NCI-H2081 (cell line): ENCODE measurements at places on chromosomes 3 and 15.

- DNase-seq = no peak
These were observed 124.8 kb upstream of the GOLIM4 start for GRCh38 chr3:168220556-168220955.

- no peak for DNase-seq
These were observed 10.2 kb upstream of the TMEM212 start for GRCh38 chr3:171832989-171833388.

DNA sequence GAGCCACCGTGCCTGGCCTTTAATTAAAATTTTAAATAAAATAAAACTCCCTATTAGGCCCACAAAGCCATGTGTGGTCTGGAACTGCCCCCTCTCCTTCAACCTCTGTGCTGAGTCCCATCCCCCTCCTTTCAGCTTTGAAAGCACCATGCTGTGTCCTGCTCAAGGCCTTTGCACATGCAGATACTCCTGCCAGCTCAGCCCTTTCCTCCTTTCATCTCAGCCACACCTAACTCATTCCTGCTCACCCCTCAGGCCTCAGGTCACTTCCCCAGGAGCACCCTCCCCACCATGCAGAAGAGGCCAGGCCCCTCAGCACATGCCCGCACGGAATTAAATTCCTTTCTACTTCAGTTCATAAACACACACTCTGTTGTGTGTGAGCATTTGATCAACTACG, 28.1 kb downstream of the ATRIP start:
- DNase-seq = no peak

DNA sequence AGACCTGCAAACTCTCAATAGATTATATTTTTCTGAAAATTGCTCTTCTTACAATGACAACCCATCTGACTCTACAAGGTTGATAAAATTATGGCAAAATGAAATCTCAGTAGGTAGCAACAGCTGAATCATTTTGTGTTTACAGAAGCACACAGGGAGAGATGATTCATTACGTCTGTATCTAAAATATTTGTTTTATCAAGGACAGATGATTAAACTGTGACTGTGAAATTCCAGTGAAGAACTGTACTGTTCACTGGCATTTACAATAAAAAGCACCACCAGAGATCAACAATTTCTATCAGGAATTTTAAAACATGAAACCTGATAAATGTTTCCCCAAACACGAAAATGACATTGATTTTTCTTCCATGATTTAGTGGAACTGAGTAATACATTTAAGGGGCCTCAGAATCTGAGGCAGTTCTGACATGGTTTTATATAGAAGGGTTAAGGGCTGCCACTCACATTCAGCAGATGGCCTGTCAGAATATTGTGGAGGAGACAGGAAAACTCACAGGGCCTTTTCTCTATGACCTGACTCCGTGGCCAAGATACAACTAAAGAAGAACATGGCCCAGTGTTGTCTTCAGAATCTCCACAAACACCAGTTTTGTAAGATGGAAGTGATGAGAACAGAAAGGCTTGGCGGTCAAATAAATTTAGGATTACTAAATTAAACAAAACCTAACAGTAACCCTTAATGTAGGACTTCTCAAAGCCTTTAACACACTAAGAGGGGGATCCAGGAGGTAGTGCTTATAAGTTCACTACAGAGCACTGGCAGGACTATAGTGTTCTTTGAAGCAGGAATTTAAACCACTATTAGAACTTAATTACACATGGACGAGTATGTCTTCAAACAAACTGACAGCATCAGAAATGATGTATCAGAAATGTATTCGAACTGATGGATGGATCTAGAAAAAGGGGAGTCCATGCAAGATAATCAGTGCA, 25.9 kb downstream of the RAD18 start:
- DNase-seq = no peak

DNA sequence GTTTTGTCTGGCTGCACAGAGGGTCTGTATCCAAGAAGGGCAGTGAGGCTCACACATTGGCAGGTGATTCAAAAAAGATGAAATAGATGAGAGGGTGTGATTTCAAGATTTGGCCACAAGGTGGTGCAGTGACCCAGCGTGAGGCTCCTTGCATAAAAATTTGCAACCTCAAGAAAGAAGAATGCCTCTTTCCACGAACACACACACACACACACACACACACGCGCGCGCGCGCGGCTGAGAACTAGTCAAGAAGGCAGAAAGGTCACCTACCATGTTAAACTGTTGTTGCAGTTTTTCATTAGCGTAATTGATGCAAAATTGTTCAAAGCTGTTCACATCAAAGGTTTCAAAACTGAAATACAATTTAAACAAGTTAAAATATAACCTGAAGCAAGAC, 39.2 kb downstream of the MYO5C start:
- DNase-seq = peak; percentile 70

- DNase-seq = no peak
These were observed 120.5 kb upstream of the PROK2 start for GRCh38 chr3:71905426-71905825.

DNA sequence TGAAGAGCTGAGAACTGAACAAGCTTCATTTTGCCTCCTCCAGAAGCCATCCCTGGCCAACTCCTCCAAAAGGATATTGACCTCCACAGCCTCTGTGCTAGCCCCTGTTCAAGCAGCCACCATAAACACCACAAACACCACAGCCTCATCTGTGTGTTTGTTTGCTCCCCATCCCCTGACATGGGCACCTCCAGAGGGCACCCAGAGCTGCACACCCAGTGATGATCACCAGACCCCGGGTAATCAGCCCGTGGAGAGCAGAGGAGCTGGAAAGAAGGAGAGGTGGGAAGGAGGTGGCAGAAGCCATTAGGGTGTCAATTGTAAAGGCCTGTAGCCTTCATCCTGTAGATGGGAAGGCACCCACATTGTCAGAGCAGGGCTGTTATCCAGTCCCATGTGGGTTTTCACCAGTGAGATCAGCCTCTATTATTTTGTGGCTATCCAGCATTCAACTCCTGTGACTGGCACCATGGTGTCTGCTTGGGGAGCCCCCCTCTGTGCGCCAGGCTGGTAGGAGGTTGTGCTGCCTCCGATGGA, 6.8 kb upstream of the WNT7A start:
- no peak for DNase-seq

DNA sequence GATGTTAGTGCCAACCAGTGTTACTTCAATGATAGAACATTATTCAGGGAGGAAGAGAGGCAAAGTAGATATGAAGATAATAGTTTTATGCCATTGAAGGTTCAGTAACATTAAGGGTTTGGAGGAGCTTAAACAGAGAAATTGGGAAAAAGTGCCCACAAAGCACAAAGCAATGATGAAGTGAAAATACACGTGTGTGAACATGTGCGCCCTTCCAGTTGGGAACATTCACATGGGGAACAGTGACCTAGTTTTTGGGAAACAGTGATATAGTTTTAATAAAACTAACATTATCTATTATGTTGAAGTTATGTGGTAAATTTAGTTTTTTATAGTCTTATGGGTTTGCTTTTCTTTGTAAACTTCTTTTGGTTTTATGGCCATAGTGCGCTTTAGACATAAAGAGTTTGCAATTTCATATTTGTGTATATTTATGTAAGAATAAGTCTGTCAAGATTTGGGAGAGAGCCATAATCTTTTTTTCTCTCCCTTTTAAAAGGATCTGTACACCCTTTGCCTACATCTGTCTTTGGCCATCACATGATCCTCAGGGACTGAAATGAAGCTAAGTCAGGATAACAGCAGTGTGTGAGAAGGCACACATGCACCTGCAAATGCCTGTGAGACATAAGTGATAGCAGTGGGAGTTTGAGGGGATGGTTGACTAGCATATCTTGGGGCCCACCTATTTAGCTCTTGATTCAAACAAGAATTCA, 450.3 kb upstream of the THRB start:
- no peak for DNase-seq

DNA sequence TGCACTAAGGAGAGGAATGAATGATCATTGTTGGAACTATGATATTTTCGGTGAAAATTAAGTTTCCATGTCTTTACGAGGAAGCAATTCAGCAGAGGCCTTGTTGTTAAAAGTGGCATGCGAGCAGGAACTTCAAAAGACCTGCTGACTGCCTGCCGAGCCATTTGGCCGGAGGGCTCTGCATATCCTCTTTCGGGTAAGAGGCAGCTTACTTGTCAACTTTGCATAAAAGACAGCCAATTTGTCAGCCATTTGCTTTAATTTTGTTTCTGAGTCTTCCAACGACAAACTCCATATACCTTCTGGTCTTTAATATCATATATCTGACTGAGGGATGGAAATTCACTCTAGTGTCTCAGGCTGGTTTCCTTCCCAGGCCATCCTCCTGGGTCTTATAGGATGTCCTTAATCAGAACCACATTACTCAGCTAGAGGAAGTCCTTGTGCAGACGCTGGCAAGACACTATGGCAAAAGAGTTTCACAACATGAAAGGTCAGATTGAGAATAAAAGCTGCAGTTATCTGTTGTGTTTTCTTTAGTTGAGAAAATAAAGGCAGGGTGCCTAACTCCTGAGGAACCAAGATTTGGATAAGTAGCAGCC, 128.7 kb upstream of the WNT5A start:
- no peak for DNase-seq

DNA sequence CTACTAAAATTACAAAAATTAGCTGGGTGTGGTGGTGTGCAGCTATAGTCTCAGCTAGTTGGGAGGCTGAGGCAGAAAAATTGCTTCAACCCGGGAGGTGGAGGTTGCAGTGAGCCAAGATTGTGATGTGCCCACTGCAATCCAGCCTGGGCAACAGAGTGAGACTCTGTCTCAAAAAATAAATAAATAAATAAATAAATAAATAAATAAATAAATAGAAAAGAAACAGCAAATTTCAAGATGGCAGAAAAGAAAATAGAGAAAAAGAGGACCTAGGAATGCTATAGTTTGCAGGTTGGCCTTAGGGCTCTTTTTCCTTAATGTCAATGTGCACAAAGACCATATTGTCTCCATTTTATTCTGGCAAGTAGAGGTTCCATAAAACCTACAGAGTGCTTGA, 28.2 kb downstream of the IQCF6 start:
- DNase-seq = no peak

DNA sequence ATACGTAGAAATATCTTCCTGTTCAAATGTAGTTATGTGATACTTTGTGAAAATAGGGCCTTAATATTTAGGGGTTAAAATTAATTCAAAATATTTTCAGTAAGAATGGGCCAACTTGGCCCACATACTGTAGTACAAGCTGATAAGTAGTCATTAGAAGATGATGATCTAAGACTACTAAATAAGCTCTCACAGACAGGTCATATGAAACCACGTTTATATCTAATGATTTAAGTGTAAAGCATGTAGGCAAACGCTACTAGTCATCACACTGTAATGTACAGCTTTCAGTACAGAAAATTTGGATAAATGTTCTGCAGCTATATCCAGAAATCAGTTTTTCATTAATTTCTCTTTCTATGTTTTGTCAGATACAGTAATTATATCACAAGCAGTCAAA, 228.6 kb downstream of the UBE2E2 start:
- no peak for DNase-seq

GRCh38 chr3:32249184-32249782, 10.8 kb downstream of the CMTM8 start:
- no peak for DNase-seq

DNA sequence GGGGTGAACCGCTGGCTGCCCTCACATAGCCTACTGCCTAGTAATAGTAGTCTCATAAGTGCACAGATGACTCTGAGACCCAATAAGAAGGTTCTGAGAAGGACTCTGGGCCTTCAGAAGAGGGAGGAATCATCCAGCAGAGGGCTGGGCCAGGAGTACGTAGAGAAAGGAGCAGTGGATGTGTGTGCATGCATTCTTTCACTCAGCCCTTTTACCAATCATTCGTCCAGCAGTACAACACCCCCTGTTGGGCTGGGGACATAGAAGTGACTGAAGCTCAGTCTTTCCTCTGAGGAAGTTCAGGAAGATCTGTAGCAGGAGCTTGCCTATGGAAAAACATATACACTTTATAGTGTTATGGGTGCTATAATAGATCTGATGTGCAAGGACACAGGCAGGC, 333.1 kb downstream of the CLSTN2 start:
- DNase-seq = no peak

DNA sequence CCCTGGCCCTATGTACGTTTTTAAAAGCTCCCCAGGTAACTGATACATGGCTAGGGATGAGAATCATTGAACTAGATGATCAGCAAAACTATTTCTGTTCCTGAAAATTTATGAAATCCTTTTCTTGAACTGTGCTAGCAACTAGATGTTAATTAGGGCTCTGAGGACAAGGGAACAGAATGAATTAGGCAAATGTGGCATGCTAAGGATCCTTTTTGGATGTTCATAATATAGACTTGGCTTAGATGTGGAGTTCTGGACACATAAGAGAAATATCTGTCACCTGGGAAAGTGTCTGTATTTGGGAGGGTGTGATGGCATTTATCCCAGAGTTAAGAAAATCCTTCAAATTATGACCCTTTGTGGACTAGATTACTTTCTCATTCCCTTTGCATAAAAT, 71.2 kb downstream of the RSRC1 start:
- DNase-seq = no peak

DNA sequence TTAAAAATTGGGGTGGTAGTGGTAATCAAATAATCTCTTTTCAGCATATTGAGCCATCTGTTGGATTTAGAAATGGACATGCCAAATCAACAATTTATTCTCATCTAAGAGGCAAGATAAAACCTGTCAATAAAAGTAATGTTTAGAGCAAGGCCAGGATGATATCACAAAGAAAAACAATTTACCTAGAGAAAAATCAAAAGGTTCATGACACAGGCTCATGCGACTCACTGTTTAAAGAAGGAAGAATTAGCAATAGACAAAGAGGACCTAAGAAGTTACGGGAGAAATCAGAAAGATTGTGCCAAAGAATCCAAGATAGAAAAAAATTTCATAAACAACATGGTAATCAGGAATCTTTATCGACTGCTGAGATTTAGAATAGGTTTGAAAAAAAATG, 868.5 kb upstream of the GBE1 start:
- no peak for DNase-seq

- DNase-seq = no peak
These were observed 425.6 kb downstream of the NR2F2 start for GRCh38 chr15:96756146-96756545.

DNA sequence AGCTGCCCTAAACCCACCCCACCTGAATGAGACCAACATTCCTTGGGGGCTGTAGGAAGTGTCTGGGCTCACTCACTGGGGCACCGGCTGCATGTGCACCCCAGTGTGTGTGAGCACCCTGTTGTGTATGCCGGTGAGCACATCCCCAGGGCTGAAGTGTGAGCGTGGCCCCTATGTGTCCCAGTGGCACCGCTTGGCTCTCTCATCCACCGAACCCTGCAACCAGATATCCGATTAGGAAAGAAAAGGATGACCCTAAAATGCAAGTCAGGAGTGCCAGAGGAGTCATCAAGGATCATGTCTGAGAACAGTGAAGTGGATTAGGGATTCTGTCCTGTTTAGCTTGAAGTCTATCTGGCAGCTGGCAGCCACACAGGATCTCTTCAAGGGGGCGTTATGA, 84.0 kb upstream of the ALDH1L1 start:
- DNase-seq = no peak

- peak; percentile 23 for DNase-seq
These were observed 54.5 kb upstream of the ABHD10 start for GRCh38 chr3:111924283-111924682.

- no peak for DNase-seq
These were observed 34.4 kb upstream of the TLE3 start for GRCh38 chr15:70132139-70132538.

DNA sequence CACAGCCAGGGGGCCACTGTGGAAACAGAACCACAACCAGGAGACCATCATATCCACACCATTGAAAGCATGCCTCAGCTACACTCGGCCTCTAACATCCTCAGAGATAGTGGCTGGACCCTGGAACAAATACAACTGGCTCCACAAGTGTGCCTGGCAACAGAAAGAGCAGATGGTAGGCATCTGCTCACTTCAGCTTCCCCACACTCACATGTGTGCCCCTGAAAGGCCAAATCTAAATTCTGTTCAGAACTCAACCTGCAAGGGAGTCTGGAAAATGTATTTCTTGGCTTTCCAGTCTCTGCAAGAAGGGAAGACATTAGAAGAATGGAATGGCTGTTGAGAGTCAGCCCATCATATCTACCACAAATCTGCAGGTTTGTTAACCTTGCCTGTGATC, 54.7 kb upstream of the CTNNB1 start:
- DNase-seq = no peak
